ENCODE measurements at places on chromosomes 7 and 10.

DNA sequence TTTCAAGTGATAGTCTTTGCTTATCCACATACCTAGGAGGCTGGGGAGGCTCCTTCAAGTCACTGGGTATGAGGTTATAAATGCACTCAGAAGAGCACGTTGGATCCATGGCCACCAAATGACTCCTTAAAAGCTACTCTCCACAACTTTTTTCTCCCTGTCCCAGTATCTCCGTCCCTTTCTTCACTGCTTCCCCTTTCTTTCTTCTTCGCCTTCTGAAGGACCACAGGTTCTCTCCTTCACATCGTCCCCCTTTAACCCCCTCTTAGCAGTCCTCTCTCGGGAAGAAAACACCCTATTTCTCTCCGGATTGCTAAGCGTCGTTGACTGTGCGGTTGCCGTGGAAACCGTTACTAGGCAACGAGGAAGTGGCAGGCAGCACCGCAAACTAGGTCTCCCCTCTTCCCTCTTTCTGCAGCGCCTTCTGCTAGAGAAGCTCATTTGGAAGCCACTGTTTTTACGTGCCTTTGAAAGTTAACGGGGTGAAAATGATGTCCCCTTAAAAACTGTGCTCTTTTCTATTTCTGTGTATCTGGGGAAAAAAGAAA lies at the start of gene ENKUR:
TSS of gene ENKUR (minus strand) at position 331 of the 548 bp plus-strand sequence. CDS start at position 109, 222 bp downstream.
- peak; percentile 92 for DNase-seq

DNA sequence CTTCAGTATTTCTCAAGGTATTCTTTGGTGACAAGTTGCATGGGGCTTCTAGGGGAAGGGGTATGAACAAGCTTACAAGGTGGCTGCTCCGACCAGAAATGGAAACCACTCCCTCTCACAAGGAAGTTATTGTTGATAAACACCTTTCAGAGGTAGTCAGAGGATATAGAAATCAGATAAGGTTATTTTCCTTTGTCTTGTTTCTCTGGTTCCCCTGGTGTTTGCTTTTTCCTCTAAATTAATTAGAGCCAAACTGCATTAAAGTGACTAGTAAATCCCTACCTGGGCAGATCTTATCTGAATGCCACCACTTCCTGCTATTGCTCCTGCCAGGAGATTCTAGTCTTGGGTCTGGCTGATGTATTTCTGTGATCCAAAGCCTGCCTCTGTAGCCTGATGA lies 725.4 kb downstream of the INHBA start:
- DNase-seq = no peak

DNA sequence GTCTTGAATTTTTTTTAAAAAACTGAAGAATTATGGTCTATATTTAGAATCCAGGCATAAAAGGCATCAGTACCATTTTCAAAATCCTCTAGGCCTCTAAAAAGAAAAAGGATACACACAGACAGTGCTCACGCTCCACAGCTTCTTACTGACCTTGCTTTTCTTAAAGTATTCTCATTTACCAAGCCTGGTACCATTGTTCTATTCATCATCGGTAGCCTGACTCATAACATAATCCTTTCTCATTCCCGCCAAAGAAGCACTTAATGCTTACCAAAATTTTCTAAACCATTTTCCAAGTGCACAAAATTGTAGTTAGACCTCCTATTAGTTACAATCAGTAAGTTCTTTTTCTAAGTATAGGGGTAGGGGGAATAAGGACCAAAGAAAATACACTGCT lies 54.6 kb downstream of the ATE1 start:
- DNase-seq = peak; percentile 25

GRCh38 chr10:129096065-129096984 lies 370.7 kb upstream of the MGMT start:
- DNase-seq = peak; percentile 96

- no peak for DNase-seq
Measured at GRCh38 chr10:74953214-74953613, 126.8 kb downstream of the KAT6B start.

- peak; percentile 15 for DNase-seq
Measured at GRCh38 chr10:96743988-96744585, 23.8 kb upstream of the PIK3AP1 start.

DNA sequence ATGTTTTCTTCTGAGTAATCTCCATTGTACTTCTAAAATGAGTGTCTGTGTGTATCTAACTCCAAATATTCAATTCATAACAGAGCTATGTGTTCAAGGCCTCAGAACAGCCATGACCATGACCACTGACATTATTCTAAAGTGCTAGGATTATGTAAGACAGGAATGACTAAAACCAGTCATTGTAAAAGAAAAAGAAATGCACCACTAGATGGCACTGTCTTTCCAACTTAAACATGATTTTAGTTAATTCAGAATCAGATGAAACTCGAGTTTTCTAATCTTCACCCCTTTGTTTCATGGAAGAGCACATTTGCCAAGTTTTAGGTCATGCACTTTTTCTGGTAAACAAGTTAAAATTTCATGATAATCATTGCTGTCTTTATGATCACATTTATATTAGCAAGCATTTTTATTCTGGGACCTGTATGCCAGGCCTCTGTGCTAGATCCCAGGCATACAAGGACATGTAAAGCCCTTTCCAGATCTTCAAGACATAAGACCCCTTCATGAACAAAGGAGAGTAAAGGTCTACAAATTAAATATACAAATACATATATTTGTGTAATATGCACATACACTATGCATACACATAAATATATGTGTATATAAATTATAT lies 26.1 kb upstream of the RSU1 start:
- DNase-seq = peak; percentile 89

DNA sequence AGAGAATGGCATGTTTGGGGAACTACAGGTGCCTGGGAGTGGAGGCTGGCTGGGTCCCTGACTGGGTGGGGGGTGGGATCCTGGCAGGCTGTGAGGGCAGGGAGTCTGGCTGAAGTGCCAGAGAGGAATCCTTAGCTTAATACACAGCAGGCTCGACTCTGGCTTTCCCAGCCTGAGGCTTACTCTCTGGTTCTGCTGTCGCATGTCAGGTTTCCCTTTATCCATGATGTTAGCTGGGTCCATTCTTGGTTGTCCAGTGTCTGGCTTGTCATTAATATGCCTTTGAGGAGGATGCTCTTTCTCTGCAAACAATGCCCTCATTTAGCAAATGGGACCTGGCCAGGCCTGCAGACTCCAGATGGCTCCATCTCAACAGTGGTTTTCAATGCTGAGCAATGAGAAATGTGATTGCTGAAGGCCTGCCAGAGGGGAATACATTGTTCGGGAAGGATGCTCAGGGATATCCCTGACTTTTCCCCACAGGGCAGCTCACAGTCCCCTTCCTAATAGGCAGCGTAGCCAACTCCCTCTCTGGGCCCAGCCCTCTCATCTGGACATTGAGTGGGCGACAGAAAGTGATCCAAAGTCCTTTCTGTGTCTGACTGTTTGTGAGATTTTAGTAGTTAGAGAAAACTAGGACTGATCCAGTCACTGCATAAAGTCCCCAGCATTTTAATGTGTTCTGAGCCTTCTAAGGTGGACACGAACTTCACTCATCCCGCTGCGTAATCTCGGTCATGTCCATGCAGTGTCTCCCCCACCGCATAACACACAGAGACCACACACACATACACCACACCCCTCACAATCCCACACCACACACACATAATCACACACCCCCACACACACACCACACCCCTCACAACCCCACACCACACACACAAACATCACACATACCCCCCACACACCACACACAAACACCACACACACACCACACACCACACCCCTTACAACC lies 124.9 kb downstream of the ANLN start:
- DNase-seq = no peak

- no peak for DNase-seq
Measured at GRCh38 chr10:89309156-89310055, 7.6 kb downstream of the IFIT2 start.

- DNase-seq = no peak
Measured at GRCh38 chr10:36003031-36003600, 361.0 kb upstream of the FZD8 start.

Data from fibroblast of mammary gland (primary cell).